AG04449 (cell line): ENCODE measurements at places on chromosomes 5 and 9.

- DNase-seq: no peak
These were observed 342.2 kb downstream of the TRIM32 start for GRCh38 chr9:117029341-117029740.

GRCh38 chr9:21576331-21577189 lies 94.4 kb upstream of the IFNE start:
- peak; percentile 82 for DNase-seq

DNA sequence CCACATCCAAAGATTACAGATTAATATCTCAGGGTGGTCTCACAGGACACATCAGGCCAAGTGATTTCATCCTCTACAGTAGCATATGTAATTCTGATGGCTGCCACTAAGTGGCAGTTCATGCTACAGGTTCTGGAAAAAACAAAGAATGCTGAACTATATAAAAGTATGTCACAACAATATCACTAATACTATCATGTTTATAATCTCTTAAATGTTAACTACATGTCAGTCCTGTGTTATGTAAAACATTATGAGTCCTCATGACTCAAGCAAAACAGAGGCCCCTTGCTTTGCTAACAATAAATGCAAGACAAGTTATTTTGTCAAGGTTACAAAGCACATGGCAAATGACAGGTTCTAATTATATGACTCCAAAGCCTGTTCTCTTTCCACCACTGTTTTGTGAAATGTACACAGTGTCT lies 233.2 kb downstream of the FBXL17 start:
- no peak for DNase-seq

DNA sequence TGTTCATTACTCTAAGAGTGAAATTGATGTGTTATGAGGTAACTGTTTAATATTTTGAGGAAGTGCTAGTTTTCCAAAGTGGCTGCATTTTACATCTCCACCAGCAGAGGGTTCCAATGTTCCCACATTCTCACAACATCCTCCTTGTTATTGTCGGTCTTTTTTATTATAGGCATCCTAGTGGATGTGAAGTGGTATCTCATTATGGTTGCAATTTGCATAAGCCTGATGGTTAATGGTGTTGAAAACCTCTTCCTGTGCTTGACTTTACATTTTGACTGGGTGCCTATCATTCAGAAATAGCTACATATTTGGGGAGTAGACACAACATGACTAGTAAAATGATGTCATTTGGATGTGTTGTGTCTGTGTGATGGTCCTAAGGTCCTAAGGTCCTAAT lies 143.6 kb downstream of the MRPS30 start:
- DNase-seq: no peak

DNA sequence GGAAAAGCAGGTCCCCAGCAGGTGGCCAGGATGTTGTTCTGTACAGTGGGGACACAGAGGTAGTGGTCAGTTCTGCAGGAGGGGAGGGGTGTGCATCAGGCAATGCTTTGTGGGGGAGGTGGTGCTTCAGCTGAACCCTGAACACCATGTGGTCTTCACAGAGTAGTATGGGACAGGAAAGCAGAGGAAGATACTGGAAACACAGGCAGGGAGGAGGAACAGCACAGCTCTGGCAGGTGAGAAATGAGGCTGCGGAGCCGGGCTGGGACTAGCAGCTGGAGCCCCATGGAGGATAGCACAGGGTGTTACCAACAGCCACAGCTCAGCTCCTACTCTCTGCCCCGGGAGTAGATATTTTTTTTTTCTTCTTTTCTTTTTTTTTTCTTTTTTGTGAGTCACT lies 161.5 kb downstream of the ENTREP1 start:
- no peak for DNase-seq

- no peak for DNase-seq
These were observed 19.7 kb downstream of the MEGF9 start for GRCh38 chr9:120694559-120694958.

- no peak for DNase-seq
These were observed at the start of gene HOMER1 for GRCh38 chr5:79513704-79514390. TSS of gene HOMER1 (minus strand) at chr5:79514134. CDS start at chr5:79512774, 1,360 bp downstream.

GRCh38 chr5:56405116-56405908 lies 172.2 kb upstream of the ANKRD55 start:
- no peak for DNase-seq

- DNase-seq: no peak
These were observed 1.1 kb downstream of the HEXB start for GRCh38 chr5:74685979-74686631.

DNA sequence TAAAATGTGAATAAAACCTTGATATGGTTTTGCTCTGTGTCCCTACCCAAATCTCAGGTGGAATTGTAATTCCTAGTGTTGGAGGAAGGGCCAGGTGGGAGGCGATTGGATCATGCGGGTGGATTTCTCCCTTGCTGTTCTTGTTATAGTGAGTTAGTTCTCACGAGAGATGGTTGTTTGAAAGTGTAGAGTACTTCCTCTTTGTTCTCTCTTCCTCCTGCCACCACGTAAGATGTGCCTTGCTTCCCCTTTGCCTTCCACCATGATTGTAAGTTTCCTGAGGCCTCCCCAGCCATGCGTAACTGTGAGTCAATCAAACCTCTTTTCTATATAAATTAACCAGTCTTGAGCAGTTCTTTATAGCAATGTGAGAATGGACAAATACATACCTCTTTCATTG lies 34.9 kb downstream of the TARS1 start:
- DNase-seq: no peak

DNA sequence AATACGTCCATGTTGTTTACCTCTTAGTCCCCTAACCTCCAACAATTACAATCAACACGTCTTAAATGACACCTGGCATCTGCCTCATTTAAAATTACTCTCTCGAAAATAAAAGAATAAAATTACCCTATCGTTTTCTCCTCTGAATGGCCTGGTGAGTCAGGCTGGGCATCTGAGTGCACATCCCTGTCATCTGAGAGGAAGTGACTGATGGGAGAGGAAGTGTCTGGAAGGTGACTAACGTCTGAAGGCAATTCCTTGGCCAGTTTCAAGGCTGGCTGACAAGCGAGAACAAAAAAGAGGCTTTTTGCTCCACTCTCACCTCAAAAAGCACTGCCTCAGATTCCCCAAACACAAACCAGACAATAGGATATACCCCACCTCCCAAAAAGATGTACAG lies 57.7 kb downstream of the MAPKAP1 start:
- DNase-seq: peak; percentile 60

GRCh38 chr9:83431101-83432060 lies 106.8 kb downstream of the FRMD3 start:
- DNase-seq: no peak

- DNase-seq: no peak
These were observed 18.2 kb downstream of the ADRB2 start for GRCh38 chr5:148844433-148845280.
